Gastrocnemius medialis (tissue), 4 donors: ENCODE measurements at places on chromosomes 7 and 10.

DNA sequence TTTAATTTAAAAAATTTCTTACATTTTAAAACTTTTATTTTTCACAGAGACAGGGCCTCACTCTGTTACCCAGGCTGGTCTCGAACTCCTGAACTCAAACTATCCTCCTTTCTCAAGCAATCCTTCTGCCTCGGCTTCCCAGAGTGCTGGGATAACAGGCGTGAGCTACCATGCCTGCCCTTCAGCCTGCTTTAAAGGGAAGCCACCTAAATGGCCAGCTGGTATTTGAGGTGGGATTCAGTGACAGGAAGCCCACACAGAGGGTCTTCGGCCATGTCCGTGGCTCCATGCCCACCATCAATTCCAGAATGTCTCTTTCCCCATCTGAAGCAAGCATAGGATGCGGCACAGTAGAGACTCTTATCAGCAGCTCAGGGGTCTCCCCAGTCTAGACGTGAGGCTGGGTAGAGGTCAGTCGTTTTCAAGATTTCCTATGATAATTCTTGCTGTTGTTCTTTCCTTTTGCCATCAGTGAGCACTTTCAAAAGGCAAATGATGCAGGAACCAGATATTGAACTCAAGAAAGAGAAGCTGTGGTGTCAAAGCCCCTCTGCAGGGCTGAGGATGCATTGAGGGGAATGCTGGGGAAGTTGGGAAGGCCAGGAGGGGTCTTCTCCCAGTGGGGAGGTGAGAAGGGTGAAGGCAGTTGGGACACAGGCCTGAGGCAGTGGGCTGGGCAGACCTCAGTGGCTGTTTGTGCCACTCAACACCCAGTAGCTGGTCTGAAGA lies 291.5 kb upstream of the IGFBP3 start:
- DNase-seq, result no peak
- H3K36me3 ChIP-seq, result no peaks in the 10 kb centered on the region

DNA sequence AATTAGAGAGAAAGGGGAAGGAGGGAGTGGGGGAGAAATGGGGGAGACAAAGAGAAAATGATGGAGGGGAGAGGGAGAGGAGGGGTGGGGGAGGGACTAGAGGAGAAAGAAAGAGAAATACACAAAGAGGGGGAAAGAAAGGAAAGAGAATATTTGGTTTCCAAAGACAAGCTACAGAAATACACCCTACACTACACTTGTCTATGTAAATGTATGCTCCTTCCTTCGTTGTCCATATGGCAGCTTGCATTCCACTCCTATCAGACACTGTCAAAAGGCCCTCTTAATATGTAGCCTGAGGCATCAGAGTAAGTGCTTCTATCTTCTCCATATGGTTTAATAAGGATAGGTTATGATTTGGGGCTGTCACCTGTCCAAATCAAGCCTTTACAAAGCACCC lies 92.8 kb upstream of the FEZF1 start:
- no peak overlapping the region for H3K27ac ChIP-seq
- H3K27me3 ChIP-seq, result no peaks in the 10 kb centered on the region
- H3K4me1 ChIP-seq, result no peaks in the 10 kb centered on the region
- no peaks in the 10 kb centered on the region for H3K36me3 ChIP-seq
- no peak for DNase-seq

DNA sequence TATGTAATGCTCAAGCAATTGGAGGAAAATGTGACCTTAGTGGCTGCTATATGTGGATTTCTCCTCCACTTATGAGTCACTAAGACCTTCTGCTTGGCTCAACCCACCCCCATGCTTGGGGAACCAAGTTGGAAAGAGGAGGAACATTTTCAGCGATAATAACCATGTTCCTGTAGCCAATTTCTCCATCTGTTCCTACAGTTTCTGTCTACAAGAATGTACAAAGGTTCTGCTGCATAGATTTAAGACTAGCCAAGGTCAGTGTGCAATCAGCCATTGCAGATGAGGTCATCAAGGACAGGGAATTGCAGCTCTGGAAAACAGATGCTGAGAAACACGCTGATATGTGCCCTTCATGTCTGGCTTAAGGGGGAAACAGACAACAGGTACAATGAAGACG lies 5.6 kb upstream of the NRCAM start:
- no peak overlapping the region for H3K27ac ChIP-seq
- H3K36me3 ChIP-seq, result no peaks in the 10 kb centered on the region
- peaks cover 17% of the 10 kb centered on the region for H3K27me3 ChIP-seq
- H3K4me3 ChIP-seq, result no peak overlapping the region
- no peak for DNase-seq

GRCh38 chr10:83585686-83586085 lies 553.6 kb upstream of the GHITM start:
- H3K27ac ChIP-seq, result no peak overlapping the region
- H3K4me1 ChIP-seq, result no peaks in the 10 kb centered on the region
- no peaks in the 10 kb centered on the region for H3K27me3 ChIP-seq
- DNase-seq, result no peak

DNA sequence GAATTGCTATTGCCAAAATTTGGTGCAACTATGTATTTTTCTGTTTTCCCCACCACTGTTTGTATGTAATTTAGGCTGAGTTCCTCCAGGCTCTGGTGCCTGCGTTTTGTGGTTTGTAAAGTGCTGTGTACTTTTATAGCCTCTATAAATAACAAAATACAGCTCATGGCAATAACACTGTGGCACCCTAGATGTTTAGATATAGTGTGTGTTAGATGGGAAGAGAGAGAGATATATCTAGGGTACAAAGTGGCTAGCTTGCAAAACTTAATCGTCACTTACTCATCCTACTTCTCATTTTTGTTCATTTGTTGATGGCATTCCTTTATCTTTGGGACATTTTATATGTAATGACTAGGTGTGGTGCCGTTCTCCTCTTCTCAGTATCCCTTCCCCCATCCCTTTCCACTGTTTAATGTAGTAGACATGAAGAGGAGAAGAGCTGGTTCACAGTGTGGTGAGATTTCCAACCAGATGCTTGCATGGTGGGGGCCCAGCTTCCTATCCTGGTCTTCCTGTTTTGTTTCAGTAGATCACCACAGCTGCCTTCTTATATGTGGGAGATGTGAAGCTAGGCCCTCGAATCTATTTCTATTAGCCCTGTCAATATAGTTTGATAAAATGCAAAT lies 115.0 kb downstream of the SND1 start:
- H3K36me3 ChIP-seq, result no peaks in the 10 kb centered on the region
- no peak overlapping the region for H3K4me3 ChIP-seq
- H3K4me1 ChIP-seq, result peaks cover 3% of the 10 kb centered on the region
- H3K27ac ChIP-seq, result no peak overlapping the region
- DNase-seq, result no peak
- H3K27me3 ChIP-seq, result no peaks in the 10 kb centered on the region
